ENCODE measurements at places on chromosomes 3 and 15. TPM values are rescaled to one million over a fixed set of nuclear protein-coding genes. Genes with fewer than 3 reads are reported as not detected.

GRCh38 chr15:39583596-39584265 is 2.9 kb downstream of the THBS1 start:
- DNase-seq = no peak

GRCh38 chr3:123421353-123422174 is 27.3 kb downstream of the ADCY5 start:
- no peak for DNase-seq

GRCh38 chr15:79881254-79881653 is 15.6 kb downstream of the MTHFS start:
- no peak for DNase-seq

The SEMA6D gene
- 16.9 TPM for total RNA-seq

- DNase-seq = no peak
These were observed 8.2 kb upstream of the C3orf38 start for GRCh38 chr3:88141458-88142083.

GRCh38 chr3:169573148-169573547 is 90.4 kb downstream of the MECOM start:
- no peak for DNase-seq

The PLSCR2 gene
- 1.4 TPM for total RNA-seq

DNA sequence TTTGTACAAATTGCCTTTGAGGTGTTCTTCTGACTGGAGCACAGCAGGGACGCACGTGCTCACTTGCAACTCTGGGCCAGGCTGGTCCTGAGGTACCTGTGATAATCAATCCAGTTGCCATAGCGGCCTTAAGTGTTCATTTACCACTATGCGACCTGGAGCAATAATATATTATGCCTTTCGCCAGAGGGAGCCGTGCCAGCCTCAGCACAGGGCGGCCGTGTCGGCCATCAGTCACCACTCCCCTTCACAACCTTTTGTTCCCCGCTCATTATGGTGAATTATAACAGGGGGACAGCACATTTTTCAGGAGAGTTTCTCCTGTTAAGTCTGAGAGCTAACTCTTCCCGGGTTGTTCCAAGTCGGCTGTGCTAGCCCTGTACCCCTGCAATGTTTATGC is 289.7 kb downstream of the RORA start:
- no peak for DNase-seq

- DNase-seq = no peak
These were observed 3.1 kb upstream of the TATDN2 start for GRCh38 chr3:10245081-10245712.

GRCh38 chr3:13403847-13404246 is 16.3 kb downstream of the NUP210 start:
- no peak for DNase-seq

- no peak for DNase-seq
These were observed 47.5 kb downstream of the ARMC8 start for GRCh38 chr3:138234401-138235179.

GRCh38 chr15:95454403-95455262 is 875.9 kb upstream of the NR2F2 start:
- no peak for DNase-seq

GRCh38 chr3:13066834-13067233 is 6.4 kb downstream of the IQSEC1 start:
- DNase-seq = no peak

- DNase-seq = no peak
These were observed 109.2 kb downstream of the APBA2 start for GRCh38 chr15:28994831-28995596.

GRCh38 chr15:100103828-100104227 is 237.9 kb downstream of the ADAMTS17 start:
- DNase-seq = no peak

GRCh38 chr3:24290596-24290995 is 204.1 kb downstream of the THRB start:
- no peak for DNase-seq

DNA sequence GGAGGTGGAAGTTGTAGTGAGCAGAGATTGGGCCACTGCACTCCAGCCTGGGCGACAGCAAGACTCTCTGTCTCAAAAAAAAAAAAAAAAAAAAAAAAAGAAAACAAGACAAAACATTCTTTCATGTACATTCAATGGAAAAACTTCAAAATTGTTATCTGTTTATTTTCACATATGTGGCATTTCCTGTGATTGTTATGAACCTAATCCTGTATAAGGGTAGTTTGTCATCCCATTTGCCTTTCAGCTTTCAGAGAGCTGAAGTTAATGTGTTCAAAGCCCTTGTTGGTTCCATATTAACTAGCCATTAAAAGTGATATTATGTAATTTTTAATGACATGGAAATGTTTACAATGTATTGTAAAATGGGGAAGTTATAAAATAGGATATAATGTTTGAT is 17.3 kb upstream of the NCK1 start:
- no peak for DNase-seq

The CHRNB4 gene
- 0.13 TPM for total RNA-seq

GRCh38 chr3:165185707-165186327 is 10.4 kb downstream of the SLITRK3 start:
- DNase-seq = peak; percentile 82

- DNase-seq = peak; percentile 68
These were observed 360.8 kb downstream of the CHST2 start for GRCh38 chr3:143480344-143480743.

DNA sequence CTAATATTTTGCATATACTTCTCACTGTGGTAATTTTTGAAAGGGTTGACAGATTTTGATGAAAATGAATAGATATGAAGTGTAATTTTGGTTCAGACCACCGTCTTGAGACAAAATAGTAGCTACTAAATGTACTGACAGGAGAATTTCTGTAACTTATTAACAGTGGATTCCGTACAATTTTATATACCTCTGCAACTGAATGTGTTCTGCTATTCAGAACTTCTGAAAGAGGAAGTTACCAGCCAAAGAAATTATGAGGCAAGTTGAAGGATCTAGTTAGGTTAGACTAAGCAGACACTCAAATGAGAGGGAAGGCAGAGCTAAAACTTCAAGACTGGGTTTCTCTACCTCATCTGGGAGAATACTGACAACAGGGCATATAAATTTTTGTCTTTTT is 29.4 kb downstream of the GAP43 start:
- DNase-seq = no peak

The GRM2 gene
- 0.57 TPM for total RNA-seq

- DNase-seq = peak; percentile 20
These were observed 132.7 kb upstream of the RGMA start for GRCh38 chr15:93221759-93222158.

GRCh38 chr3:178623666-178624255 is 87.5 kb downstream of the KCNMB2 start:
- no peak for DNase-seq

DNA sequence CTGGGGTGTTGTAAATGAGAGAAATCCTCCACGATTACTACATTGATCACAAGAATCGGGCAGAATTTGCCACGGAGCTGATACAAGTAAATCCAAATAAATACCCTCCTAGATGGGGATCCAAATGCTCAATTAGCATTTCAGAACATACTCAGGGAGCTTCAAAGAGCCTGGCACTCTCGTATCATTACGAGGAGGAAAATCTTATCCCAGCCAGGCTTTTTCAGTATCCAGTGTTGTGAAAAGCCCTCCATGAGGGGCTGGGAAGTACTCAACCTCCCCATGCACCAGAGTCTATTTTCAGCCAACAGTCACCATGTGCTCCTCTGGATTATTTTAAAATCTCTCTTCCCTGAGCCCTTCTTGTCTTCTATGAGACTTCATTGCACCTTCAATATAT is 122.6 kb upstream of the ARRDC4 start:
- DNase-seq = no peak

DNA sequence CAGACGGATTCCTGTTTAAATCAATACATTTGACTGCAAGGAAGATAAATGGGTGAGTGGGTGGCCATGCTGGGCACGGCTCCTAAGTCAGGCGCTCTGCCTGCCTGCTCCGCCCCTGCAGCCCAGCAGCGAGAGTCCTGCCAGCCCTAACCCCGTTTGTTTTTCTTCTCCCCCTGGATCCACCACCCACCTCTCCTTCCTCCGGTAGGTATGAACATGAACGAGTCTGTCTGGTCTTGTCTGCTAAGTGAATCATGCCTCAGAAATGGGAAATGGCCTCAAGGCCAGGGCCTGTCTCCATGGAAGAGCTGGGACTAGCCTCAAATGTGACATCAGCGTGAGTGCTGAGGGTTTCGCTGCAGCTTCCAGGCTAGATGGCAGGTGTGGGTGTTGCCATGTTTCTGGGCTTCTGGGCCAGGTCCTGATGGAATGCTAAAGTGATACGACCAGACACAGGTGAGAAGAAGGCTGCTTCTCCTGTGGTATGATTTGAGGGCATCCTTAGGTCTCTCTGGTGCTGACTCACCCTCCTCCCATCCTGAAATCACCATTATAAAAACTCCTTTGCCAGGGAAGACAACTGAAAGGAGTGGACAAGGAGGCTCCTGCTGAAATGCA is 5.6 kb upstream of the FEM1B start:
- DNase-seq = no peak

GRCh38 chr3:183697610-183698317 is at the start of gene YEATS2:
Gene YEATS2 (plus strand): TSS chr3:183697797. CDS start chr3:183715163, 17,366 bp downstream.
- peak; percentile 83 for DNase-seq

DNA sequence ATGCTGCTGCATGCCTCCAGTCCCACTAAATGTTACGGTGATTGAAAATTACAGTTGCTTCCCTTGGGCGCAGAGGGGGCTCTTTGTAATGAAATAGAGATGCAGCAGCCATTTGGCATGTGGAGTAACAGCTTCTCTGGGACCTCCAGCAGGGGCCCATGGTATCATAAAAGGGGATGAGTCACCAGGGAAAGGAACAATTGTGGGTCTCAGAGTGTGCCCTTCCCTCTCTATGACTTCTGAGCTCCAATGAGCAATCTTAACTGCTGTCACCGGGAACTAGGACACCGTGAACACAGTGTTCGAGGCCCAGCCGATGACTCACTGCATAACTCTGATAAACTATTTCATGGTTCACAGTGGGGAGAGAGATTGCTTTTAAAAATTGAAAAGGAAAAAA is 164.8 kb upstream of the NUDT16 start:
- no peak for DNase-seq

GRCh38 chr3:43213631-43214030 is 72.7 kb upstream of the SNRK start:
- DNase-seq = no peak

GRCh38 chr3:131403216-131403895 is 21.8 kb downstream of the NUDT16 start:
- no peak for DNase-seq

DNA sequence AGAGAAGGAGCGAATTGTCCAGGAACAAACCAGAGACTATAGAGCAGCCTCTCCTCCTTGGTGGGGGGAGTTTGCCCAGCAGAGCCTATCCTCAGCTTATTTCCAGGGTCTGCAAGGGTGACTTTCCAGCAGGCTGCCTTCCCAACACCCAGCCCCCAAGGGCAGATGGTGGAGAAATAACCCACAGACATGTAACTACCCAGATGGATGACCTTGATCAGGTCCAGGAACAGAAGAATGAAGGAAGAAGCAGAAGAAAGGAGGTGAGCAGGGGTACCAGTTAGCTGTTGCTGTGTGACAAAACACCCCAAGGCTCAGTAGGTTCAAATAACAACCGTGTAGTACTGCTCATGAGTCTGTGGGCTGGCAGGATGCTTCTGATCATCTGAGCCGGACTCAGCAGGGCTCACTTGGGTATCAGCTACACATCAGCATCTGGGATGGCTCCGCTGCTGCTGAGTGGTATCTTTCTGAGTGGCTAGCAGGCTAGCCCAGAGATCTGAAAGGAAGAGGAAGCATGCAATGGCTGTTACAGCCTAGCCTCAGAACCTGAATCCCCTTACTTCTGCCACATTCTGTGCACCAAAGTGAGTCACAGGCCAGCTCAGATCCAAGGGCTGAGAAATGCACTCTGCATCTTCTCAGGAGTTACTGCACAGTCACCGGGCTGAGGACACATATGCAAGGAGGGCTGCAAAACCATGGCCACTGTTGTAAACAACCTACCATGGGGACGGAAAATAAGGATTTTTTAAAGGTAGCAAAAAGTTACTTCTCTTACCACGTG is 22.2 kb upstream of the TXNRD3 start:
- DNase-seq = no peak

DNA sequence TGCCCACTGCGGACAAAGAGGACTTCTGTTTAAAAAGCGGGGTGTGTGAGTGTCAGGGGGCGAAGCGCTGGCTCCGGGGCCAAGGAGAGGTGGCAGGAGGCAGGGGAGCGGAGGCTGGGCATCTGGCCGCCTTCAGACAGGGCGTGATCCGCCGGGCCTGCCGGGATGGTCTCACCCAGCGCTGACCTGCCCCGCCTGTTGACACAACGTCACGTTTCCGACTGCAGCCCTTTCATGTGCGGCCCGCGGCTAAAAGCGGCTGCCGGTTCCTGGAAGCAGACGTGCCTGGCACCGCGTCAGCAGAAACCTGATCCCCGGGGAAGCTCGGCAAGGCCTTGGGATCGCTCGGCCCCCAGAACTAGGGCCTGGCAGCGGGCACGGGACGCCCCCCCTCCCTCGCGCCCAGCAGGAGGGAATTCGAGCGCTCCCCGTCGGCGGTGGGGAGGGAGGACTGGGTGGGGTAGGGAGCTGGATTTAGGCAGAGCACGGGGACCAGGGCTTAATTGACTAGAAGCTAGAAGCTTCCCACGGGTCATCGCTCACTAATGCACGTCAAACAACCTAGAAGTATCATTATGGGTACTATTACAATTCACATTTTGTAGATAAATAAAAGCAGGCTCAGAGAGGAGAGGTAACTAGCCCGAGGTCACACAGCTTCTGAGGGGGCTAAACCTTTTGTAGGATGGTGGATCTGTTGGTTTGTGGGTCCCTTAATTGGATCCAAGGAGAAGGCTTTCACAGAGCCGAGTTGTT is 7.7 kb downstream of the BHLHE40 start:
- peak; percentile 97 for DNase-seq

DNA sequence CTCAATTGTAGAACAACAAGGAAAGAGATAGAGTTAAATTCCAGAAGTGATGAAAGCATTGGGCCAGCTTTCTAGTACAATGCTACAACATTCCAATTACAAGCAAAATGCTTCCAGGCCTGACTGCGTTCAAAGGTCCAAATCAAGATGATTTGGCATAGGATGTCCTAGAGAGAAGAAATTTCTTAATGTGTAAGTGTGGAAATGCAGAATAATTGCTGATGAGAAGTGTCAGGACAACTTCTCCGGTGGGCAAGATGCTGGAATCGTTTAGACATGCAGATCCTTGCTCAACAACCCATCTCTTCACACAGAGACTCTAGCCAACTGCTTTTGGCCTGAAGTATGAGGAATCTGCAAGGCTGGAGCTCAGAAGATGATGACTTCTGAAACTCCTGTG is 71.1 kb upstream of the PDZRN3 start:
- no peak for DNase-seq

DNA sequence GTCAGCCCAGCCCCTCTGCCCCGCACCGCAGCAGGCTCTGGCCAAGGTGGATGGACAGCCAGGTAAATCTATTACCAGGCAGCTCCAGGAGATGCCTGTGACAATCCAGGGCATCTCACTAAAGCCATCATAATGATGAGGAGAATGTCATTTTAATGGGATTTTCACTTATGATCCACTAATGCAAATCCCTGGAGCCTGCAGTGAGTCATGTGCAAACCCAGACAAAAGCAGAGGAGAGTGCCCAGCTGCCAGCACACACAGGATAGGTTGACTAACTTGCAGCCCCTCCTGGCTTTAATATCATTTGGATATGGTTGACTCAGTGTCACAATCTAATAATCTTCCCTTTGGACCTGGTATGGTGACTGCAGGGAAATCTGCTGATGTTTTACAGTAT is 206.9 kb upstream of the TRIM42 start:
- no peak for DNase-seq

All from kidney (tissue), 22 donors.